ENCODE measurements at places on chromosomes 16 and 17. TPM values are rescaled to one million over a fixed set of nuclear protein-coding genes. Genes with fewer than 3 reads are reported as not detected.

DNA sequence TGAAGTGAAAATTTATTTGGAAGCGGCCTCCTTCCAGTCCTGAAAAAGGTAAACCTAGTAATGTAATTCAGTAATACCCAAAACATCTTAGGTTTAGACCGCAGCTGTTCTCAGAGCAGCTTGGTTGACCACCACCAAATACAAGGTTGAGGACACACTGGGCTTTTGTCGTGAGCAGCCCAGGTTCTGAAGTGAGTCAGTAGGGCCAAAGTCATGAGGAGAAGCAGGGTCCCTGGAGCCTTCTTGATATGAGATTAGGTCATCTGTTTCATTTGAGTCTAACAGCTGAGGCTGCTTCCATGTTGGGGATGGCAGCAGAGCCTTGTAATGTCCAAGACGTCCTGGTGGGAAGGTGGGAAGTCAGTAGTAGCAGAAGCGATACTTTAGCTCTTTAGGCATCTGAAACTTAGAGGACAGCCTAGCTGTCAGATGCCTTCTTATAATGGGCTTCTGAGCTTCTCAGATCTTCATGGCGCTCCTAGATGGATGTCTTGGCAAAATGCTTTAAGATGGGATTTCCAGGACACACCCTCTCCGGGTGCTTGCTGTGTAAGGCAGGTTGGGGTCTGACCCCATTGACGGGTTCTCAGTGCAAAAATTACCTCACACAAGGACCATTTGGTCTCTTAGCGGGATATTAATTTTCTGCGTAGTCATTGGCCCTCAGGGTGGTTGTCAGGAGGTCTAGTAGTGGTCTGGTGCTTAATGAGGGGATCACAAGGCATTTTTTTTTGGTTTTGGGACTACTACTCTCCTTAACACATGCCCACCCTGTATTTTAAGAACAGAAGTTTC, 2.4 kb downstream of the ALKBH5 start:
- no peak for DNase-seq

DNA sequence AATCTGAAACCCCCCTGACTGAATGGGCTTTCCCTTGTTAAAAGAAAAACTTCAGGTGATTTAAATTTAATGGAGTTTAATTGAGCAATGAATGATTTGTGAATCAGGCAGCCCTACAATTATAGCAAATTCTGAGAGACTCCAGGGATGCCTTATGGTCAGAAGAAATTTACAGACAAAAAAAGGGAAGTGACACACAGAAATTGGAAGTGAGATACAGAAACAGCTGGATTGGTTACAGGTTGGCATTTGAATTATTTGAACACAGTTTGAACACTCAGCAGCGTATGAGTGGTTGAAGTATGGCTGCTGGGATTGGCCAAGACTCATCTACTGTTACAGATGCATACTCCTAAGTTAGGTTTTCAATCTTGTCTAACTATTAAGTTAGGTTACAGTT, 19.0 kb upstream of the CPHXL start:
- no peak for DNase-seq

DNA sequence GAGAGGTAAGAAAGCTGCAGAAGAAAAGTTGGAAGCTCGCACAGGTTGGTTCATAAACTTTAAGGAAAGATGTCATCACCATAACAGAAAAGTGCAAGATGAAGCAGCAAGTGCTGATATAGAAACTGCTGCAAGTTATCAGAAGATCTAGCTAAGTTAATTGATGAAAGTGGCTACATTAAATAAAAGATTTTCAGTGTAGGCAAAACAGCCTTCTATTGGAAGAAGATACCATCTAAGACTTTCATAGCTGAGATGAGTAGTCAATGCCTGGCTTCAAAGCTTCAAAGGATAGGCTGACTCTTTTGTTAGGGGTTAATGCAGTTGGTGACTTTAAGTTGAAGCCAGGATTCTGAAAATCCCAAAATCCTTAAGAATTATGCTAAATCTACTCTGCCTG, 24.0 kb downstream of the CYLD start:
- no peak for DNase-seq

Gene PRSS21
- total RNA-seq, result 4.6 TPM

GRCh38 chr17:72580321-72581127, 459.7 kb downstream of the SOX9 start:
- no peak for DNase-seq

- peak; percentile 88 for DNase-seq
These were observed 54.8 kb upstream of the BCAR1 start for GRCh38 chr16:75306099-75306762.

DNA sequence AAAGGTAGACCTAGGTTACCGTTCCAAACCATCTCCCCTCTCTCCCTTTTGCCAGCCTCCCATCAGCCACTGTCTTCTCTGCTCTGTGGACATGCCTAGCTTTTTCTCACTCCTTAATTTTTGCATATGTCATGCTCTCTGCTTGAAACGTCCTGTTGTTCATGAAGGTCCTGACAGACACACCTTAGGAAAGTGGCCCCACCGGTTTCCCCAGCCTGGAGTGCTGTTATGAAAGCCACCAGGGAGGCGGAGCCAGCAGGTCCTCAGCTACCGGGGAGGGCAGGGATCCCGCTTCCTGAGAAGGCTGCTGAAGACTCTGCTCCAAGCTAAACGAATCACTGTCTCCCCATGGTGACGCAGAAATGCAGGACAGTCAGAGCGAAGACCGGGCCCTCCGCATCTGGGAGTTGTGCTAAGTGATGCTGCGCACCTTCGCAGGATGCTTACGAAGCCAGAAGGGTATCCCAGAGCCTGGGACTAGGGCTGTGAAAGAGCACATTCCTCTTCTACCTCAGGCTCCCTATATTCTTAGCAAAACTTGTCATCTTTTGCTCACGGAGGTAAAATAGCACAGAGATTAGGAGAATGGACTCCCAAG, 2.3 kb upstream of the SLC16A11 start:
- DNase-seq, result no peak

DNA sequence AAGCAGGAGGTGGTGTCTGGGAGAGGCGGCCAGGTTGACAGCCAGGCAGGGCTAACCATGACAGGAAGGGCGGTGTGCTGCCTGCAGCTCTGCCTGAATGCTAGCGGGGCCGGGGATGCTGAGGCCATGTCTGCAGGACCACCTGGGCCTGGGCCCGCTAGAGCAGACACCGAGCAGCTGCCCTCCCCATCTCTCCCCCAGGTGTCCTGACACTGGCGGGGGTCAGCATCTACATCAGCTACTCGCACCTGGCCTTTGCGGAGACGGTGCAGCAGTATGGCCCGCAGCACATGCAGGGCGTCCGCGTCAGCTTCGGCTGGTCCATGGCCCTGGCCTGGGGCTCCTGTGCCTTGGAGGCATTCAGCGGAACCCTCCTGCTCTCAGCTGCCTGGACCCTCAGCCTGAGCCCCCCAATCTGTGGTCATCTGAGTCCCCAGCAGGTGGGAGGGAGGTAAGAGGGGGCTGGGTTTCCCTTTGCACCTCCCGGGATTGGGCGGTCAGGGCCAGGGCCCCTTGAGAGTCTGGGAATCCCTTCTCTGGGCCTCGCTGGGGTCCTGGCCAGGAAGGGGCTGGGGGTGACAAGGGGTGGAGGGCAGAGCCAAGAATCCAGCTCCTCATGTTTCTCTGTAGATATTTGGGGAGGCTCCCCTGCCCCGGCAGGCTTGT, 7.5 kb downstream of the TMEM235 start:
- DNase-seq, result no peak

GRCh38 chr16:67055712-67056487, 27.0 kb downstream of the CBFB start:
- peak; percentile 76 for DNase-seq

DNA sequence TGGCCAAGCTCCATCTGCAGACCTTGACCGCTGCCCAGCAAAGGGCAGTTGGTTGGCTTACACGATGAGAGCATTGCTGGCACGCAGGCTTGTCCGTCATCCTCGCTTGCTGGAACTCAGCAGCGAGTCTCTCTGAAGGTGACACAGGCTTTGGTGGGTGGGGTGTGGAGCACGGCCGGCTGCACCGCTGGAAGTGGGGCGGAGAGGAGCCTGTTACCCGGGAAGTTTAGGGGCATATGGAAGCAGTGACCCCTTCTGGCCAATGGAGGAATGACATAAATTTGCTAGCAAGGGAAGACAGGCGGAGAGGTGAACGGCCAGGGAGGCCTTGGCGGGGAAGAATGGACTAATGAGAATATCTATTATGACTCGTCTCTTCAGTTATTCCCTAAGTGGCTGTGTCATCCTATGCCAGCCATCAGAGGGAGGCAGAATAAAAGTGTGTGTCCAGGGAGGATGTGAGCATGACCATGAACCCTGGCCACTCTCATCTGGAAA, 65.9 kb upstream of the SDK2 start:
- peak; percentile 7 for DNase-seq

Gene TEX19
- total RNA-seq, result not detected

Gene ANKRD40CL
- total RNA-seq, result not detected

DNA sequence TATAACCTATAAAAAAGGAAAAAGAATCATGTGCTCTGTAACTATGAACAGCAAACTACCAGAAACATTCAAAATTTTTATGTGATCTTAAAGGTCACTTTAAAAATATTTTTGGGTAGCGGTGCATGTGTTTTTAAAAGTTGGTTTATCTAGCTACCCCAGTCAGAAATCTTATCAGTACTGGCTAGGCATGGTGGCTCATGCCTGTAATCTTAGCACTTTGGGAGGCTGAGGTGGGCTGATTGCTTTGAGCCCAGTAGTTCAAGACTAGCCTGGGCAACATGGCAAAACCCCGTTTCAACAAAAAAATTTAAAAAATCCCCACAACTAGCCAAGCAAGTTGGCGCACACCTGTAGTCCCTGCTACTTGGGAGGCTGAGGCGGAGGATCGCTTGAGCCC, 3.7 kb downstream of the CAPNS2 start:
- no peak for DNase-seq

Gene DHRS7C
- not detected for total RNA-seq

DNA sequence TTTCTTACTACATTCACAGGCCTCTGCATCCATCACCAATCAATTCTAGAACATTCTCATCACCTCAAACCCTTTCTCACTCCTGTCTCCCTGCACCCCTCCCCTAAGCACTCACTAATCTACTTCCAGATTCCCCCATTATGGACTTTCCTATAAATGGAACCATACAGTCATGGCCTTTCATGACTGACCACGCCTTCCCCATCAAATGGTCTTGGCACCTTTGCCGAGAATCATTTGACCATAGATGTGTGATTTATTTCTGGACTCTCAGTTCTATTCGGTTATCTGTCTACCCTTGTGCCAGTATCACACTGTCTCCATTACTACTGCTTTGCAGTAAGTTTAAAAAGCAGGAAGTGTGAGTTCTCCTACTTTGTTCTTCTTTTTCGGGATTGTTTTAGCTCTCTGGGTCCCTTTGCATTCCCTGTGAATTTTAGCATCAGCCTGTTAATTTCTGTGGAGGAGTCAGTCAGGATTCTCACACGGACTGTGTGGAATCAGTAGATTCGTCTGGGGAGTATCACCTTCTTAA, 27.5 kb downstream of the GTF3C1 start:
- no peak for DNase-seq

- DNase-seq, result no peak
These were observed 78.0 kb downstream of the MGAT5B start for GRCh38 chr17:76946111-76946771.

DNA sequence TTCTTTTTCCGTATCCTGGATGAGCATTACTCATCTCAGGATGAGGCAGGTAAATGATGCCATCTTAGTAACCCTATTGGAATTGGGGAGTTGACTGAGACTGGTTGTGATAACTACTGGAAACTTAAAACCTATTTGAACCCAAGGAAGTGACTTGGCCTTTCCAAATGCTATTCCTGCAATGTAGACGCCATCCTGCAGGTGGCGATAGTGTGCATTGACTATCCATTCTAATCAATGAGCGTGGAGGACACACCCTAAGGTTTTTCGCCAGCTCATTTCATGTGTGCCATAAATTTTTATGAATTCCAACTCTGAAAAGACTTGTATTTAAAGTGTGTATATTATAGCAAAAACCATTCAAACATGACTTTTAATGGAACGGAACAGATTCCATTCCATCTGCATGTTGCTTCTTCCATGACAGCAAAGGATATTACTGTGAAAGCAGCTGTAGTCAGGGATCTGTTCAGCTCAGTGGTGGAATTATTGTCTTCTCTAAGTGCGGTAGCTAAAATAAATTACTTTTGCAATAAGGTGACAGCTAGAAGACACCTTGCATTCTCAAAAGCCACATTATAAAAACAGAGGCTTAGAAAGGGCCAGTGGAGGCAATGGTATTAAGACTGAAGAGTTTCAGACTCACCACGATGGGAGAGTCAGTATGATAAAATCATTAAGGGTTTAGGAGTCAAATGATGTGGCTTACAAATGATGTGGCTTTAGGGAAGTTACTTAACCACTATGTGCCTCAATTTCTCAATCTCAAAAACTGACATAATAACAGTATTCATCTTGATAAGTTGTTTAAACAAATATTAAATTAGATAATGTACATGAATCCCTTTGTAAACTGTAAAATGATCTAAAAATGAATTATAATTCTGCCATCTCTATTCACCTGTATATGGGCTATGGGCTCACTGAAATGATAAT, 55.5 kb downstream of the SYT17 start:
- DNase-seq, result no peak

- no peak for DNase-seq
These were observed 31.2 kb downstream of the MGRN1 start for GRCh38 chr16:4655801-4656200.

Gene C16orf92
- total RNA-seq, result not detected

Gene METTL2A
- total RNA-seq, result 31.9 TPM

DNA sequence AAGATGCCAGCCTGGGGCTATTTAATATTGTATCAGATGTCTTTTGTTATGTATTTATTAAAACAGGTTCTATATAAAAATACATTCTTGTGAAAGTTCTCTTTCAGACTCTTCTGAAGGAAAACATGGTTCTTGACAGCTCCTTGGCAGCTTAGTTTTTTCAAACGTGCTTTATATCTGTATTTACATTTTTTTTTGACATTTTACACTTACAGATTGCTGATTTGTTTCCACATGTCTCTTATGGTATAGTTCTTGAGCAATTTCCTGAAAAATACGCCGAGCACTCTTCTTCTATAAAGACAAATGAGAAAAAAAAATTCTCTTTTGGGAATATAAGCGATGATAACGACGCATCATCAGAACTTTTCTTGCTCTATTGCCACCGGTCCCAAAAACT, 9.5 kb downstream of the IGSF6 start:
- DNase-seq, result no peak

Data from epithelial cell of proximal tubule (primary cell).